ENCODE measurements at places on chromosomes 6 and 20.

DNA sequence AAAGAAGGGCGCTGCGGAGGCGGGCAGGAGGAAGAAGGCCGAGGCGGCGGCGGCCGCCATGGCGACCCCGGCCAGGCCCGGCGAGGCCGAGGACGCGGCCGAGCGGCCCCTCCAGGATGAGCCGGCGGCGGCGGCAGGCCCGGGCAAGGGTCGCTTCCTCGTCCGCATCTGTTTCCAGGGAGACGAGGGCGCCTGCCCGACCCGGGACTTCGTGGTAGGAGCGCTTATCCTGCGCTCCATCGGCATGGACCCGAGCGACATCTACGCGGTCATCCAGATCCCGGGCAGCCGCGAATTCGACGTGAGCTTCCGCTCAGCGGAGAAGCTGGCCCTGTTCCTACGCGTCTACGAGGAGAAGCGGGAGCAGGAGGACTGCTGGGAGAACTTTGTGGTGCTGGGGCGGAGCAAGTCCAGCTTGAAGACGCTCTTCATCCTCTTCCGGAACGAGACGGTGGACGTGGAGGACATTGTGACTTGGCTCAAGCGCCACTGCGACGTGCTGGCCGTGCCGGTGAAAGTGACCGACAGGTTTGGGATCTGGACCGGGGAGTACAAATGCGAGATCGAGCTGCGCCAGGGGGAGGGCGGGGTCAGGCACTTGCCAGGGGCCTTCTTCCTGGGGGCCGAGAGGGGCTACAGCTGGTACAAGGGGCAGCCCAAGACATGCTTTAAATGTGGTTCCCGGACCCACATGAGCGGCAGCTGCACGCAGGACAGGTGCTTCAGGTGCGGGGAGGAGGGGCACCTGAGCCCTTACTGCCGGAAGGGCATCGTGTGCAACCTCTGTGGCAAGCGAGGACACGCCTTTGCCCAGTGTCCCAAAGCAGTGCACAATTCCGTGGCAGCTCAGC, 780 bp downstream of the ZCCHC3 start:
- DNase-seq, result peak; percentile 16

DNA sequence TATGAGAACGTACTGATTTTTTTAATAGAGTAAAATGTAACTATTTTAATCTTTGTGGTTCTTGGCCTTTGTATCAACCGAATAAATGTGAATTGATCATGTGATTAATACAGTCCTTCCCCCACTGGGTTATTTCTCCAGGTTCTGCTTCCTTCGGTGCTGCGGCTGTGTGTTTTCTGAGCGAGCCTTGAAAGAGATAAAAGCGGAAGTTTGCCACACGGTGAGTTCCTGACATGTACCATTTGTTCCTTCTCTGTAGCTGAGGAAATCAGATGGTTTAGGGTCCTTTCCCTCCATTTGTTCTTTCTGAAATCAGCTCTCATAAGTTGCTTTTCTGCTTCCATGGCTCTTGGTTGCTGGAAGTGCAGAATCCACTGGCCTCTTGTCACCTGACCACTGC, 15.5 kb downstream of the RTF2 start:
- no peak for DNase-seq

- no peak for DNase-seq
These were observed 36.9 kb downstream of the EYA4 start for GRCh38 chr6:133277900-133278545.

DNA sequence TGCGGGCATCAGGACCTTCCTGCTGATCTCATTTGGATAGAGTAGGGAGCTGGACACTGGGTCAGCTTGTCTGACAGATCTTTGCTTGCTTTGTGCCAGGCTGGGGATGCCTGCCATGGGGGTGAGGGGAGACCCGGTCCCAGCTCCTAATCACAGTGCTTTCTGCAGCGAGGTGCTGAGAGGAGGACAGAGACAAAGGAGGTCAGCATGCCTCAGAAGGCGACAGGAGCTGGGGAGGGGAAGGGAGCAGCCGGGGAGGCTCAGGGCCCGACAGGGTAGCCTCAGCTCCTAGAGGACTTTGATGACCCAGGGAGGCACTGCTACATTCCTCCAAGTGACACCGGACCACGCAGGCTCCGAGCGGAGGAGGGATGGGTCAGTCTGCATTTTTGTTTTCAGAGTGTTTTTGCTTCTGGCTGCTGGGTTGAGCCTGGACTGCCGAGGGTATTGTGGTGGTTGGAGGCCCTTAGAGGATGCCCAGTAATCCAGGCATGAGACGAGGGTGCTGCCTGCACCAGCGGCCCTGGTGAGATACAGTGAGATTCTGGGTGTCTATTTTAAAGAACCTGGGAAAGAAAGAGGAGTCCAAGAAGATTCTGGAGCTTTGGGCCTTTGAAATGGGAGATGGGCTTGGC, 7.8 kb downstream of the RBM38 start:
- no peak for DNase-seq

- no peak for DNase-seq
These were observed 125.3 kb upstream of the B3GAT2 start for GRCh38 chr6:71082033-71082650.

- no peak for DNase-seq
These were observed 15.7 kb downstream of the DCBLD1 start for GRCh38 chr6:117498159-117498558.

GRCh38 chr6:136618086-136618485, 67.9 kb upstream of the MAP7 start:
- no peak for DNase-seq

DNA sequence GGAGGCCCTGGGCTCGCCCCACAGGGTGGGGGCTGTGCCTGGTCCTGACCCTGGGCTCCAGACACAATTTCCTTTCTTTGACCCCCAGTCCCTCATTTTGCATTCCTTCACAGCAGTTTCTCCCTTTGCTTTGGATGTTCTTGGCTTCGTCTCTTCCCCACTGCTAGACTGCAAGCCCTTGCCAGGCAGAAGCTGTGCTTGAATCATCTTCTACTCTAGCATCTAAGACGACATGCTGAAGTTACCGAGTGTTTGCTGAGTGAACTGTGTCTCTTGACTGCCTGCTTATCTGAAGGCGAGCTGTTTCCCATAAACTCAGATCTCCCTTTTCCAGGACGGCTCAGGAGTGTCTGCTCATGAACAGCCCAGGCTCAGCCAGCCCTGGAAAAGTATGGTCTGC, 14.3 kb upstream of the SYNDIG1 start:
- no peak for DNase-seq

- DNase-seq, result no peak
These were observed 96.6 kb downstream of the SULF2 start for GRCh38 chr20:47688385-47689381.

- no peak for DNase-seq
These were observed 107.4 kb downstream of the B3GAT2 start for GRCh38 chr6:70849348-70850069.

DNA sequence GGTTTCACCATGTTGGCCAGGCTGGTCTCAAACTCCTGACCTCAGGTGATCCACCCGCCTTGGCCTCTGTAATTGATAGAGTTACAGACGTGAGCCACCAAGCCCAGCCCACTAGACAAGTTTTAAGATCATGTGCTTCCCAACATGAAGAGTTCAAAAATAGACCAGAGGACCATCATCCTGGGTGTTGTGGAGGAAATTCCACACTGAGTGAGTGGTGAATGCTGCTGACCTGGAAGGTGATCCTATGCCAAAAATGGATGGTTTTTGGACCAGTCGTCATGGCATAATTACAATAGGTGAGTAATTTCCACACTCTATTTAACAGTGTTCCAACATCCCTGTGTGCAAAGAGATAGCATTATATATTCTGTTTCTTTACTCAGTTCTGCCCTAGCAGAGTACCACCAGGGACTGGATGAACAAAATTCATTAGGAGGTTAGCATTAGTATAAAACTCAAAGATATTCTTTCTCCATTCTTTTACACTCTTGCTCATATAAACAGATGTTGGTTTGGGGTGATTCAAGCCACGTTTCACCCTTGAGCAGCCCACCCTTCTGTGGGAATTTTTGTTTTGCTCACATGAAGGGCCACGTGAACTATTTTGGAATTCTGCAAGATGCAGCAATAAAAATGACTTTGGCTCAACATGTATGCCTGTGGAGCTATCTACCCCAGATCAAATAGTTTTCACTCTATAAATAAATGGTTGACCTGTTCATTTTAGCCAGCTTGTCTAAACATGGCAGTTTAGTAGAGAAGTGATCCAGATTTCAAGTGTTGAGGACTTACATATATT, 206.2 kb upstream of the TCF21 start:
- DNase-seq, result no peak

- no peak for DNase-seq
These were observed 18.7 kb downstream of the ASF1A start for GRCh38 chr6:118912646-118913045.

DNA sequence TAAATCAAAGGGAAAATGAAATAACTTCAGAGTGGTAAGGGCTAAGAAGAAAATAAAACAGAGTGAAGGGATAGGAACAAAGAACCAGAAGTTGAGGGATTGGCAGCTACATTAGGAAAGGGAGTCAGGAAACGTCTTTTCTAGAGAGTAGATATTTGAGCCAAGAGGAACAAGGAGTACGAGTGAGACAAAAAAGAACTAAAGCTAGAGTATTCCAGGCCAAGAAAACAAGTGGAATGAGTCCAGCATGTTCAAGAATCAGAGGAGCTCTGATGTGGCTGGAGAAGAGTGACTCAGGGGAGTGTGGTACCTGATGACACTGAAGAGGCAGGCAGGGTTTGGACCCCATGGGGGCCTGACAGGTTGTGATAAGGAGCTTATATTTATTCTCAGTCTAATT, 66.3 kb downstream of the CEP162 start:
- DNase-seq, result no peak

- DNase-seq, result no peak
These were observed 122.7 kb downstream of the GFRAL start for GRCh38 chr6:55450005-55450404.

DNA sequence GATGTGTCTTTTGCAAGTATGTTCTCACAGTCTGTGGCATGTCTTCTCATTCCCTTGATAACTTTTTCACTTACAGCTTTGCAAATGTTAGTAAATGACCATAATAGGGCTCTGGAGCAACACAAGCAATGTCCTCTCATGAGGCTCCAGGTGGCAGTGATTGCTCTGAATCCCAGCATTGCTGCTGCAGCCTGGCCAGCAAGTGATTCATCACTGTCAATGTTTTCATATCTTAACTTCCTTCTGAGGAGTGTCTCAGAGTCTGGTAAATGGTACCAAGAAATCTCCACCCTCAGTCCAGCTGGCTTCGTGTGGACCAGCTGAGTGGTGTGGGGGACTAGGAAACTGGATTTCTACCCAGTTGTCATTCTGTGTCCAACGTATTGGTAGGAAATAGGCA, 139.6 kb downstream of the MYLK4 start:
- DNase-seq, result no peak

GRCh38 chr20:48766205-48766604, 61.6 kb downstream of the PREX1 start:
- DNase-seq, result no peak

DNA sequence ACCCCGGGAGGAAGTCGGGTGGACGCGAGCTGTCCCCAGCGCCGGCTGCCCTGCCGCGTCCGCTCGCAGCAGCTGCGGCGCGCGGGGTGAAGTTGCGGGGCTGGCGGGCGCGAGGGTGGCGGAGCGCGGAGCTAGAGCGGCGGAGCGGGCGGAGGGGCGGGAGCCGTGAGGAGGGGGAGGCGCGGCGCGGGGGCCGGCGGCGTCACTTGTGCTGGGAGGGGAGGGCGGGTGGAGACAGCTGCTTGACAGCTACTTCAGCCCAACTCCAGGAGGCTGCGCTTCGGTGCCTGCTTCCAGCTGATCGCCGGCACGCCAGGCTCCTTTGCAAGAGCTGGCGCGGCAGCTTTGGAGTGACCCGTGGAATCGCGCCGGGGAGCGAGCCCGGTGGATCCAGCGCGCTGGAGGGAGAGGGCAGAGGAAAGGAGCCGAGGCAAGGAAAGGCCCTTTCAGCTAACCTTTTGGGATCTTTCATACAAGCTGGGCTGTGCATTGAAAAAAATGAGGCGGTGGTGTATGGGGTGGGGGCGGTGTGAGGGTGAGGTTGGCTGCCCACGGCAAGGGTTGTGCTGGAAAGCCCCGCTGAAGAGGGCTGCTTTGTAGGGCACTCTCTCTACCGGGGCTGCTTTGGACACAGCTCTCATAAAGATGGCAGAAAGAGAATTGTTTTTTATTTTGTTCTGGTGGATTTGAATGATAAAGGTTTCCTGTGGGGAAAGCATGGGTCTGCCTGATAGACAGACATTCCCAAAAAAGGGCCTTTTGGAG, 24.6 kb downstream of the RIPOR2 start:
- peak; percentile 50 for DNase-seq

GRCh38 chr6:44540881-44541280, 153.4 kb downstream of the CDC5L start:
- no peak for DNase-seq

DNA sequence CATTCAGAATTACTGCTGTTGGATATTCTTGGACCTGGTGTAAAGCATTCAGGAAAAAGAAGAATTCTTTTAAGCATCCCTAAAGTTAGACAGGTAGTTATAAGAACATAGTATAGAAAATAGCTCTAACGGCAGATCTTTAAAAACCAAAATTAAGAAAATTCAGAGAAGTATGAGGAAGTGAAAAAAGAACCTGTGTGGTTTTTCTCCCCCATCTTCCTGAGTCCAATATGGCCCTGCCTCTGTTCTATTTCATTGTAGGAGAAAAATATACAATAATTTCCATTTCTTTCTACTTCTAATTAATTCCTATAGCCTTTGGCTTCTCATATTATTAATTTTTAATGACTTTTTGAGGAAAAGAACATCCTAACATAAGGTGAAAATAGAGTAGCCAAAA, 47.1 kb downstream of the FHL5 start:
- no peak for DNase-seq

GRCh38 chr6:586553-586952, 70.3 kb downstream of the HUS1B start:
- DNase-seq, result no peak

- DNase-seq, result no peak
These were observed 658.4 kb downstream of the TBC1D32 start for GRCh38 chr6:120675886-120676285.

DNA sequence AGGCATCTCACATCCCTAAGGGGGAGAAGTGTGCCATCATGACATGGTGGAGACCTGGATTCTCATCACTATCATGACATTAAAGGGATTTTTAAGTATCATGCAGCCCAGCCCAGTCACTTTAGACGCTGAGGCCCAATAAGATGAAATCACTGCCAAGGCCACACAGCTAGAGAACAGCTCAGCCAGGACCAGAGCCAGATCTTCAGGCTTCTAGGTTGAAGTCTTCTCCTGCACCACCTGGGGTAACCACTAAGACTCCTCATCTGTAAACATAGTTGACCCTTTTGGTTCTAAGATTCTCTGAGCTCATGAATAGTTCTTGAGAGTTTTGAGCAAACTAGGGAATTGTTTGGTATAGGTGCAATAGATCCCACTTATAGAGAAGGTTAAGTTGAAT, 125.1 kb downstream of the TCP11 start:
- DNase-seq, result no peak

All from T-helper 9 cell (primary cell).